Naive B cell (primary cell): ENCODE measurements at places on chromosomes 6 and 20.

GRCh38 chr20:32114305-32114960 is 4.9 kb downstream of the TM9SF4 start:
- peaks cover 49% of the 10 kb centered on the region for H3K4me1 ChIP-seq
- H3K36me3 ChIP-seq, result no peaks in the 10 kb centered on the region
- DNase-seq, result no peak
- H3K27ac ChIP-seq, result peak overlapping the region; percentile 79
- H3K27me3 ChIP-seq, result no peaks in the 10 kb centered on the region
- H3K4me3 ChIP-seq, result no peak overlapping the region

- no peak overlapping the region for H3K4me3 ChIP-seq
- H3K27me3 ChIP-seq, result no peaks in the 10 kb centered on the region
- H3K27ac ChIP-seq, result peak overlapping the region; percentile 77
- peaks cover 12% of the 10 kb centered on the region for H3K36me3 ChIP-seq
These were observed 38.7 kb downstream of the STAU1 start for GRCh38 chr20:49149281-49150045.

- H3K4me3 ChIP-seq, result no peak overlapping the region
- H3K36me3 ChIP-seq, result no peaks in the 10 kb centered on the region
- H3K4me1 ChIP-seq, result no peaks in the 10 kb centered on the region
- no peaks in the 10 kb centered on the region for H3K27me3 ChIP-seq
These were observed 1239.3 kb downstream of the EPHA7 start for GRCh38 chr6:92180090-92180489.

DNA sequence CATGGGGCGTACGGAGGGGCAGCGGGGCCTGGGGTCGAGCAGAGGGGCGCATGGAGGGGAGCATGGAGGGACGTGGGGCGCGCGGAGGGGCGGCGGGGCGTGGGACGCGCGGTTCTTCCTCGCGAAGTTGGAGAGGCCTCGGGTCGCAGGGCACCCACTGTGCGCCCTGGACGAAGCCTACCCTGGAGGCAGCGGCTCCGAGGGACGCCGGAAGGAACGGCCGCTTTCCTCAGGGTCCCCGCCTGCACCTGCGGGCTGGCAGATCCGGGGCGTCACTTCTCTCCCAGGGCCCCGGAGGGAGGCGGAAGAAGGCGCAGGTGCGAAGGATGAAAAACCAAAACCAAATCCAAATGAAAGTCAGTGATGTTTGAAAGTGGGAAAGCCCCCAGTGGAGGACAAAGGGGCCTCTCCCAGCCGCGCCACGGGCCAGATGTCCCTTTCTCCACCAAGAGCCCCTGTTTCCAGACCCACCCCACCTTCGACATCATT is 142.1 kb upstream of the PDE10A start:
- H3K36me3 ChIP-seq, result peaks cover 8% of the 10 kb centered on the region
- peaks cover 52% of the 10 kb centered on the region for H3K27me3 ChIP-seq

- no peak overlapping the region for H3K27ac ChIP-seq
- H3K4me3 ChIP-seq, result no peak overlapping the region
- DNase-seq, result no peak
- no peaks in the 10 kb centered on the region for H3K27me3 ChIP-seq
- H3K4me1 ChIP-seq, result peaks cover 28% of the 10 kb centered on the region
- no peaks in the 10 kb centered on the region for H3K36me3 ChIP-seq
These were observed 119.6 kb upstream of the FOXO3 start for GRCh38 chr6:108441141-108441540.

DNA sequence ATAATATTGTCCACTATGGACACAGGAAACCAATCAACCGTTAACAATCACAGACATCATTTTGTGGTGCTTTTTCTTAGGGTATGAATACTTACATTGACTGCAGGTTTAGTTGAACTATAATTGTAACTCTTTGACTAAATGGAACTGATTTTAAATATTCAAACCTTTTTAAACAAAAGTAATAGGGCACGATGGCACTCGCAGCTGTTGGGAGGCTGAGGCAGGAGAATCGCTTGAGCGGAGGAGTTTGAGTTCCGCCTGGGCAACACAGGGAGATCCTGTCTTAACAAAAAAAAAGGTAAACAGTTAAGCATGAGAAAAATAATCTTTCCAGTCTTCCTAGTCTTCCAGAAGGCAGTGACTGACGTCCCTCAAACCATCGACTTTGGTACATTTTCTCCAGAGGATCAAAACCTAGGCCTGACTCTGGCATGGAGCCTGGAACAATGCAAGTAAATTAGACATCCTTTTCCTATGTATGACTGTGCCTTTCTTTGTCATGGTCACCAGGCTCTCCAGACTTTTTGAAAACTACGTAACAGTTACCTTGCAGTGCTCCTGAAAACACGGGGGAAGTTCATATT is 16.6 kb upstream of the PRDM13 start:
- no peaks in the 10 kb centered on the region for H3K36me3 ChIP-seq
- peaks cover 12% of the 10 kb centered on the region for H3K4me1 ChIP-seq
- peaks cover 77% of the 10 kb centered on the region for H3K27me3 ChIP-seq
- H3K4me3 ChIP-seq, result peak overlapping the region; percentile 49

- H3K36me3 ChIP-seq, result no peaks in the 10 kb centered on the region
- no peaks in the 10 kb centered on the region for H3K27me3 ChIP-seq
- DNase-seq, result no peak
- H3K4me1 ChIP-seq, result no peaks in the 10 kb centered on the region
These were observed 21.4 kb downstream of the PTK7 start for GRCh38 chr6:43097502-43097901.

DNA sequence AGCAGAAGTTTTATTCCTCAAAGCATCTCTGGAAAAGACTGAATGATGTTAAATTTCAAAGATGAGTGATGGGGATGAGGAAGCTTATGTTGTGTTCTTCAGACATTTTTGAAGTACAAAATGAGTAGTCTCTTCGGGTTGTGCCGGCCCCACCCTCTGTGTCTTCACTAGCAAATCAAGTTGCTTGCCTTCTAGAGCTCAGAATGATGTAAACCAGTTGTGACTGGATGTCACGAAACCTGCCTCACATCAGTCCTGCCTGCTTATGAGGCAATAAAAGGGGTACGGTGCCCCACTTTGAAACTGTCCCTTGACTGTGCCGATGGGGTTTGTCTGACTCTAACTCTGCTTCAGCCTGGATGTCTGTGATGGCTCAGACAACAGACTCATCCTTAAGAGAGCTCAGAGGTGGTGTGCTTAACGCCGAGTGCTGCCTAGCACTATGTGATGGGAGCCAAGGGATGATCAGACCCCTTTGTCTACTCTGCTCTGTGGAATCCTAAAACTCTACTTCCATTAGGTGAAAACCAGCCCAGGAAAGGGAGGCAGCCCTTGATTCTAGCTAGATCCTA is 19.0 kb downstream of the TOMM34 start:
- peaks cover 7% of the 10 kb centered on the region for H3K36me3 ChIP-seq
- no peaks in the 10 kb centered on the region for H3K27me3 ChIP-seq
- DNase-seq, result no peak

DNA sequence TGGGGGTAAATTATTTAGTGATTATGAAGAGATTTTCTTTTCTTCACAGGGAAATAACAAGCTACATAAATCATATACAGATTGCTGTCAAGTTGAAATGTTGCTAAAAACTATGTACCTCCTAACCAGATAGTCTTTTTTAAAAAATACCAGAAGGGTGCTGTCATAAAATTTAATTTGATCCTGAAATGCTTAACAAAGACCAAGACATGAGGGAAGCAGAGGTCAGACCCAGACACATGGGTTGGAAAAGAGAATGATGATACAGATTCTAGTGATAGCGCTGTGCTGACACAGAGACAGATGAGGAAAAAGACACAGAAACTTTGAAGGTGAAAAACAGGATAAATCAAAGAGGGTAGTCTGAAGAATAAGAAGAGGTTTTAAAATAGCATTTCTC is 573.1 kb downstream of the HACE1 start:
- H3K27ac ChIP-seq, result no peak overlapping the region
- no peaks in the 10 kb centered on the region for H3K36me3 ChIP-seq
- H3K27me3 ChIP-seq, result no peaks in the 10 kb centered on the region
- H3K4me1 ChIP-seq, result no peaks in the 10 kb centered on the region
- H3K4me3 ChIP-seq, result no peak overlapping the region

- H3K27me3 ChIP-seq, result no peaks in the 10 kb centered on the region
- no peaks in the 10 kb centered on the region for H3K36me3 ChIP-seq
- H3K4me3 ChIP-seq, result no peak overlapping the region
- no peak overlapping the region for H3K27ac ChIP-seq
- no peaks in the 10 kb centered on the region for H3K4me1 ChIP-seq
These were observed 138.0 kb downstream of the SOX4 start for GRCh38 chr6:21731411-21732031.

DNA sequence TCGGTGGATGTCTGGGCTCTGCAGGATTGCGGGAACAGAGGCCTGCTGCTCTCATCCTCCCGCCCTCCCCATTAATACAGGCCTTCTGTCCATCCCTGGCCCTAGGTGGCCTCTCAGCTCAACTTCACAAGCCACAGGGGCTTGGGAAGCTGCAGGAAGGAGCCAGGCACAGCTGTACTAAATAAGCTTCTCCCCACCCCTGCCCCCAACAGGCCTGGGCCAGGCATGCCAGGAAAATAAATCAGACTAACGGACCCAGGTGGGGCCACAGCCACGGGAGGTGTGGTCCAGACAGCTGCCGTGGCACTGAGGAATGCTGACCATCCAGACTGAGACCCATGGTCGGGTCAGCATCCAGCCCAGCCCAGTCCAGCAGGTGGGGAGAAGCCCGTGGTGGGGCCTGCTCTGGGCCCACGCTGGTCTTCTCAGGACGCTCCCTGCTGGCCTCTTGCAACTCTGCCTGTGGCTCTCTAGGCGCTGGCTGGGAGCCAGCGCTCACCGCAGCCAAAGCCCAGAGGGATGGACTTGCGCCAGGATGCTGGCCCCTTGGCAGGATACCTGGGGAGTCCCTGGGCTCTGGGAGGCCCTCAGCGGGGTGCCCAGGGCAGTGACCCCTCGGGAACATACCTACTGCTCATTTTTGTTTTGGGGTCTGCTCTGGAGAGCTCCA is 8.6 kb upstream of the YTHDF1 start:
- peaks cover 30% of the 10 kb centered on the region for H3K27me3 ChIP-seq
- no peaks in the 10 kb centered on the region for H3K36me3 ChIP-seq
- H3K4me3 ChIP-seq, result no peak overlapping the region

GRCh38 chr6:41713650-41714291 is 21.6 kb downstream of the TFEB start:
- H3K4me1 ChIP-seq, result peaks cover 71% of the 10 kb centered on the region
- DNase-seq, result no peak
- peak overlapping the region; percentile 65 for H3K4me3 ChIP-seq
- H3K27me3 ChIP-seq, result no peaks in the 10 kb centered on the region
- peaks cover 4% of the 10 kb centered on the region for H3K36me3 ChIP-seq
- H3K27ac ChIP-seq, result peak overlapping the region; percentile 97

DNA sequence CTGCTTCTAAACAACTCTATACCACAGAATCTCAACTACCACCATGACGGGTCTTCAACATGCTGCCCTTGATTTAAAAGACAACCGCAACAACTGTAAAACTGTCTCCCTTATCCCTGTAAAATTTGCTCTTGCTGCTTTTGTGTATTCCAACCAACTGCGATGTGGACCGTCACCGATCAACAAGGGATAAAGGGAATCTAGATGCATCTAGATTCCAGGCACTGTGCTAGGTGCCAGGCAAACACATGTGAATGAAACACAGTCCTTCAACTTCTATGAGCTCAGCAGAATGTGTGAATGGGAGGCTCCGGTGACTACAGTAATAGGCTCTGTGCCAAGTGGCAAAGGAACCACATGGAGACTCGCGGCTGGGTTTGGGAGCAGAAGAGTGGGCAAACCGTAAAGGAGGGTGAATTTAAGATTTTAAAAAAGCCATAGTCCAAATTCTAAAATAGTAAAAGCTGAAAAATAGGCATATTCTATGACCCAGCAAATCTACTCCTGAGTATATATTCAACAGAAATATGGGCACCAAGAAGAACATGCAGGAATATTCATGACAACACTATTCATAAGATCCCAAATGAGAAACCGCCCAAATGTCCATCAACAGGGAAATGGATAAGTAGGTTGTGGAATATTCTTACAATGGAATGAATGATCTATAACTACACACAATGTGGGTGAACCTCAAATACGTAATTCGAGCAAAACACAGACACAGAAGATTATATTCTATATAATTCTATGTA is 3.7 kb upstream of the PRND start:
- no peak overlapping the region for H3K4me3 ChIP-seq
- peaks cover 31% of the 10 kb centered on the region for H3K4me1 ChIP-seq
- H3K27me3 ChIP-seq, result no peaks in the 10 kb centered on the region
- no peaks in the 10 kb centered on the region for H3K36me3 ChIP-seq

- peak overlapping the region; percentile 84 for H3K4me3 ChIP-seq
- peak overlapping the region; percentile 97 for H3K27ac ChIP-seq
- no peaks in the 10 kb centered on the region for H3K36me3 ChIP-seq
- peaks cover 30% of the 10 kb centered on the region for H3K4me1 ChIP-seq
- H3K27me3 ChIP-seq, result no peaks in the 10 kb centered on the region
These were observed 669 bp upstream of the PEX6 start for GRCh38 chr6:42979523-42980177.

DNA sequence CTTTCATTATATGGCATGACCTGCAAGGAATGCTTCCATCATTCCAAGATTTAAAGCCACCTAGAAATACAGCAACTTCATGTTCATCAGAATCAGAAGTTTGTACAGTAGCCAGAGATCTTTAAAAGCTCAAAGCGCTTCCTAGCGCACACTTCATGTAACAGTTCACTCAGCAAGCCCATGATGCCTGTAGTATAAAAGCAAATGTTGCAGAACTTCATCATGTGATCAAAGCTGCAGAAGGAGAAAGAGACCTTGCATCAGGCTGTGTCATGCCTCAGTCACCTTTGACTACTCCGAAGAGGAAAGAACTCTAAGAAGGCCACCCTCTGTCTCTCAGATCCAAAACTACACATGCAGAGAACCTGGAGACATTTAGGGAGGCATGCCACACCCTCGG is 78.5 kb downstream of the AGPAT4 start:
- no peak overlapping the region for H3K4me3 ChIP-seq
- peaks cover 28% of the 10 kb centered on the region for H3K36me3 ChIP-seq
- H3K4me1 ChIP-seq, result peaks cover 15% of the 10 kb centered on the region

DNA sequence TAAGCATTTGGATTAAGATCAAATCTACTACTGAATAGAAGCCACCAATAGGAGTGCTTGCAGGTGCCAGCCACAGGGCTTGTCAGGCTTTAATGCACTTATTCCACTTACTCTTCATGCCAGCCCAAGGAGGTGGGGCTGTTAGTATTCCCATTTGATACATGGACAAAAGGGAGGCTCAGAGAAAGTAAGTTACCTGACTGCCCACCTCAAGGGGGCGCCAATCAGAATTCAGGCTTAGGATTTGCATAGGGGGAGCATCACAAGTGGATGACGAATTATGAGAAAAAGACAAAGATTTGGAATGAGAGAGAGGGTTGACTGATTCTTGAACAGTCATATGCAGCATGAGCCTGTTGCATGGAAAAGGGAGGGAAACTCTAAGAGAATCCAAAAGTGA is 188.4 kb upstream of the TSHZ2 start:
- H3K4me1 ChIP-seq, result no peaks in the 10 kb centered on the region
- H3K36me3 ChIP-seq, result no peaks in the 10 kb centered on the region
- H3K27me3 ChIP-seq, result peaks cover 16% of the 10 kb centered on the region
- DNase-seq, result no peak
- no peak overlapping the region for H3K4me3 ChIP-seq
- H3K27ac ChIP-seq, result no peak overlapping the region
